ENCODE measurements at places on chromosomes 7 and 10. TPM values are rescaled to one million over a fixed set of nuclear protein-coding genes. Genes with fewer than 3 reads are reported as not detected.

- DNase-seq: no peak
These were observed 35.5 kb downstream of the RUFY2 start for GRCh38 chr10:68371604-68372003.

DNA sequence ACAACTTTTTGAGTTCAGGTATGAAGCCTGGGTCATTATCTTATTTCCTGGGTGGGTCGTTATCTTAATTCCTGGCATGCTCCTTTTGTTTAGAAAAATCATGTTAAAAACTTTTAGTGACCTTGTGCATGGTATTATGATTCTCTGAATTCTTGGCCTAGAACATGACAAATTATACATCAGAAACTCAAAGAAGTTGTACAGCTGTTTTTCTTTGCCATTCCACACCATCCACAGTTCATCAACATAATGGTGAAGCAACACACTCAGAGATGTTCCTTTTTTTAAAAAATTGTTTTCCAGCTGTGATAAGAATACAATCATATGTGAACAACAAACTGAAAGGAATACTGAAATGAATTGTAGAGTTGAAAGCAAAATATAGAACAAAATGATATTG is 149.2 kb upstream of the SEMA3D start:
- DNase-seq: no peak

DNA sequence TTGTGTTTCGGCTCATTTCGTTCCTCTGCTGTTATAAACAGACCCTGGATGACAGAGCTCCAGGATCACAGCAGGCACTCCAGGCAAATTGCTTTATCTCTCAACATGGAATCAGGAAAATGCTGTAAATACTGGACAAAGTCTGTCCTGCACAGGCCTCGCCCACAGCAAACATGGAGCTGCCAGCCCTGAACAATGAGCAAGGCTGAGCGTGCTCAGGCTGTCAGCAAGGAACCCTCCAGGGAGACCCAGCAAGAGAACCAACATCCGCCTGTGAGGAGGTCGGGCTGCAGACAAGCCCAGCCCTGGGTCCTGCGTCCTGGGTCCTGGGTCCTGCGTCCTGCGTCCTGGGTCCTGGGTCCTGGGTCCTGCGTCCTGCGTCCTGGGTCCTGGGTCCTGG is 180.8 kb downstream of the PTPRN2 start:
- DNase-seq: no peak

DNA sequence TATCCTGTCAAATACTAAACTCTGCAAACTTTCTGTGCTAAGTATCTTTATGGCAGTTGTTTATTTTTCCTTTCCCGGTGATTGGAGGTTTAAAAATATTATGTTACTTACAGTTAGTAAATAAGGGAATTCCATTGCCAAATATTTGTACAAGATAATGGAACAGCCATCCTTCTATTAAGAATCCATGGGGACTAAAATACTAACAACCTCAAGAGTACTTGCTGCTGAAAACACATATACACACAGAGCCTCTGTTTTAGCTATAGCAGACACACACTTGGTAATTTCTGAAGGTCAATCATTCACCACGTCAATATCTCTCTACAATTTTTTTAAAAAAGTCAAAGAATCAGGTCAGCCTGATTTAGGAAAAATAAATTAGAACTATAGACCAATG is 32.4 kb downstream of the TSPAN12 start:
- no peak for DNase-seq

The CTAGE4 gene
- 3.1 TPM for total RNA-seq

All from mesothelial cell of epicardium (in vitro differentiated cells).